Mucosa of descending colon (tissue), 3 donors: ENCODE measurements at places on chromosomes 2 and 18.

DNA sequence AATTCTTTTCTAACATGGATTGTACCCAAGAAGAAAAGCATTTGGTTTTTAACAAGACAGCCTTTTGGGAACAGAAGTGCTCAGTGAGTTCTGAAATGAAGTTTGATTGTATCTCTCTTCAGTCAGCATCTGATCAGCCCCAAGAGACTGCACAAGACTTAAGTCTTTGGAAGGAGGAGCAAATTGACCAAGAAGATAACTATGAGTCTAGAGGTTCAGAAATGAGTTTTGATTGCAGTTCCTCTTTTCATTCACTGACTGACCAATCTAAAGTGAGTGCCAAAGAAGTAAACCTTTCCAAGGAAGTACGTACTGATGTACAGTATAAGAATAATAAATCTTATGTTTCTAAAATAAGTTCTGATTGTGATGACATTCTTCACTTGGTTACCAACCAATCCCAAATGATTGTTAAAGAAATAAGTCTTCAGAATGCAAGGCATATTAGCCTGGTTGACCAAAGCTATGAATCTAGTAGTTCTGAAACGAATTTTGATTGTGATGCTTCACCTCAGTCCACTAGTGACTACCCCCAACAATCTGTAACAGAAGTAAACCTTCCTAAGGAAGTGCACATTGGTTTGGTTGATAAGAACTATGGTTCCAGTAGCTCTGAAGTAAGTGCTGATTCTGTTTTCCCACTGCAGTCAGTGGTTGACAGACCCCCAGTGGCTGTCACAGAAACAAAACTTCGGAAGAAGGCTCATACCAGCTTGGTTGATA is 31.2 kb downstream of the ZDBF2 start:
- no peak for DNase-seq

- DNase-seq: no peak
Observed at GRCh38 chr18:23108496-23108895, 26.8 kb upstream of the CABLES1 start.

DNA sequence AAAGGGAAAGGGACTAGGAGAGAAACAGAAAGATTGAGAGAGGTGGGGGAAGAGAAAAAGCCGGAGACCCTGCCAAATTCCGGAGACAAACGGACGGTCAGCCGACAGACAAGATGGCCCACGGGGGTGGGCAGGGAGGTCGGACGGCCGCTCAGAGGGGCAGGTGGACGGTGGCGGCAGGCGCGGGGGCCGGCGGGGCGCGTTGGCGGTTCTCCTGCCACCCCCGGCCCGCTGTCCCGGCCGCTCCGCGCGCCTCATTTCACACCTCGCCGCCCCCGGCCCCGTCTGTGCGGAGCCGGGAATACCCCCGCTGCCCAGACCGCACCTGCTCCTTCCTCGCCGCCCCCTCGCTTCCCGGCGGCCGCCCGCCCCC is 935 bp downstream of the SLC30A3 start:
- DNase-seq: no peak

GRCh38 chr2:14632133-14632936 is at the start of gene LRATD1:
TSS of gene LRATD1 (plus strand) at chr2:14632717. CDS start at chr2:14633980, 1,263 bp downstream.
- peak; percentile 94 for DNase-seq

GRCh38 chr2:151114874-151115273 is 146.8 kb downstream of the RBM43 start:
- DNase-seq: no peak

DNA sequence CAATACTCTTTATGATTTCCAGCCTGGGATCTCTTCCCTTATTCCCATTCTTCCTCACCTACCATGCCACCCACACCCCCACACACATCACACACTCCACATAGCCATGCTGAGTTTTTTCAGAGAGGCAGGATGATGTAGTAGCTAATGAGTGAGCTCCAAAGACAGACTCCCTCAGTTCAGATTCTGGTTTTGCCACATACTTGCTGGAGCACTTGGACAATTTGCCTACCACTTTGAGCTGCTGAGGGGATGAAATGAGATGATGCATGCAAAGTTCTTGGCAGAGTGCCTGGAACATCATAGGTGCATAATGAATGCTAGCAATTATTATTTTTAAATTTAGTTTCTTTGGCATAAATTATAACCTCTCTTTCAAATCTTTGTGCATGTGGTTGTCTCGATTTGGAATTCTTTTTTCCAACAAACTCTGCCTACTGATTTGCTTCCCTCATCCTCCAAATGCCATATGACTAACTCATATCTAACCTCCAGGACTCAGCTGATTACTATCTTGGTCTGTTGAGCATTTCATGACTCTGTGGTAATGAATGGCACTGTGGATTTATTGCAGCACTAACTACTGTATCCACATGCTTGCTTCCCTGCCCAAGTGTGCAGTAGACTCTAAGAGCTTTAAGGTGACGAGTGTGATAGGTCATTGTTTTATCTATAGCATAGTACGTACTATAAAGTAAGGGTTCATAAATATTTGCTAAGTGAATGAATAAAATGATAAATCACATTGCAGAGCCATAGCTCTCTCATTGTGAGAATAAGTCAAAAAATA is 99.1 kb downstream of the TACR1 start:
- no peak for DNase-seq

DNA sequence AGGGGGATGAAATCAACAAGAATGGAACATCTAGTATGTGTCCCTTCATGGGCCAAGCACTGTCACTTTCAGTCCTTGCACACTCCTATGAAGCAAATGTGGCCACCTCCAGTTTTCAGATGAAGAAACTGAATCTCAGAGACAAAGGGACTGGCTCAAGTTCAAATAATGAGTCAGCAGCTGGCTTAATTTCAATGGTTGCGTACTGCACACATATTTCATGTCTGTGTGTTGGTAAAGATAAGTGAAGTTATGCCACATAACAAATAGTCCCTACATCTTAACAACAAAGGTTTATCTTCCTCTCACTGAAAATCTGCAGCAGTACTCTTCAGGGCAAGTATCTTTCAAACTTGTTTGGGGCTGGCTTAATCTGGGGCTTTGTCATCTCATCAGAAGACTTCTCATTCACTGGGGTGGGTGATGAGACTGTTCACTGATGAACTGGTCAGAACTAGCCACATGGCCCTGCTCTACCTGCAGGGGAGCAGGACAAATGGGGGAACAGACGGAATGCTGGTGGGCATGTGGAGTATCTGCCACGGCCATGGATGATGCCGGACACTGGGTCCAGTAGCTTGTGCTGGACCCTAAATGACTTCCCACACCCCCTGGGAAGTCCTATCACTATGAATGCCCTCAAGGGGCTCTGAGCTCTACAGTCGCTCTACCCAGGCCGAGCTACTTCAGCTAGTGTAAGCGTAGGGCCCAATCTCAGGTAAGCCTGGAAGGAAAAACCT is 263.2 kb downstream of the CYP26B1 start:
- DNase-seq: no peak

- no peak for DNase-seq
Observed at GRCh38 chr2:144461308-144461766, 58.6 kb downstream of the ZEB2 start.

GRCh38 chr2:80889009-80889408 is 584.5 kb upstream of the LRRTM1 start:
- DNase-seq: no peak

DNA sequence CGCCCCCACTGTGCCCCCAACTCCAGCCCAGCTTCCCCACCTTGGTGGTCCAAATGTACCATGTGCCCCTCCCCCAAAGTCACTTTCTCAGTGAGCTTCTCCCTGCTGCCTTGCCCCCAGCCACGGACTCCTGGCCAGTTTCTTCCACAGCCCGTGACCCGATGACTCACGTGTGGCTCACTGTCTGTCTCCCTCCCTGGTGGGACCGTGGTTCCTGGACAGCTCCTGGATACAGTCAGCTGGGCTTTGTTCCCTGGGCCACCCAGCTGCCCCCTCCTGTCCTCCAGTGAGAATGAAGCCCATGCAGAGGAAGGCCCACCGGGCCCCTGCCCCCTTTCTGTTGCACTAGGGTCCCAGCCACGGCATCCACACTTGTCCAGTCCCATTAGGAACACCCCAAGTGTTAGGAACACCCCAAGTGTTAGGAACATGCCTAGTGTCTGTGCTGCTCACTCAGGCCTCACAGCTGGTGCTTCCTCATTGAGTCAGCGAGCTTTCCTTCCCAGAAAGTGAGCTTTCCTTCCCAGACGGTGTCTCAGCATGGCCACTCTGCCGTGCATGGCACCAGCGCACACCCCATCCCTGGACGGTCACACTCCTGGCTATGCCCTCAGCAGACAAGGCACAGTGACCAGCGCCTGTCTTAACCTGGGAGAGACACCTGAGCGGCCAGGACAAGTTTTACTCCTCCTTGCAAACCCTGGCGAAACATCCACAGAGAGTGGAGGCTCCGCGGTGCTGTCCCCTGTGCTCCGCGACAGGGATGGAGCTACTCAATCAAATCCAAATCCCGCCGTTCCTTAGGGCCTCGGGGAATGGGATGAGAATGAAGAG is 44.8 kb upstream of the CTDP1 start:
- DNase-seq: no peak

DNA sequence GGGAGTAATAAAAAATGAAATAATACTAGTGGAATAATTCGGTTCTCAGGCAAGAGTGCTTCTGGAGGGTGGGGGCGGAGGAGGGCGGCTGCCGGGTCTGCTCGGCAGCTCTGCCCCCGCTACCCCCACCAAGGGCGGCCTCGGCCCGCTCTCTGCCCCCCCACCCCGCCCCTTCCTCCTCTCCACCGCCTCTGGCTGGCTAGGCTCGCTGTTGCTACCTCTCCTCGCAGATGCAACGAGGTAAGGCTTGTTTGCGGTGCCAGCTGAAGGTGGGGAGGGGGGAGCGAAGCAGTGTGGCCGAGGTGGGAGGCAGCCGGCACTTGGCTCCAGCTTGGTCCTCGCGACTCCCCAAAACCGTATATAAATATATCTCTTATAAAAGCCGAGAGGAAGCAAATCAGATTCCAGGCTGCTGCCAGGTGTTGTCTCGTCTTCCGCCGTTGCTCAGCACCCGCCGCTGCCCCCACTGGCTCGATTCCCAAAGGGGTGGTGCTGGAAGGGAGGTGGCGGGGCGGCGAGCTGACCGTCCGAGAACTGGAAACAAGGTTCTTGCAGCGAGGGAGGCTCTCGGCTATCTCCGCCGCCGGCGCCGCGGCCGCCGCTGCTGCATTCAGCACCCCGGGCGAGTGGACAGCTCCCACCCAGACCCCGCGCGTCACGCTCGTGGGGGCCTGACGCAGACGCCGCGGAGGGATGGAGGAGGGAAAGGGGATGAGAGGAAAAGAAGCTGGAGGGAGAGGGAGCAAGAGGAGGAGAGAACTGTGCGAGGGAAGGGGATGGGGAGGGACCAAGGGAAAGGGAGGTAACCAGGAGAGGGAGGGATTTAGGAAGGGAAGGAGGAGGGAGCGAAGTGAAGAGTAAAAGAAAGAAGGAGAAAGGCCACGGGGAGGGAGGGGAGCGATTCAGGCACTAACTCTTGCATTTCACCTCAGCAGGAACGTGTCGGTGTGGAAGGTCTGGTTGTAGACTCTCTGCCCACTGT is at the start of gene MARCHF4:
Gene MARCHF4, minus strand, starts transcription at position 763 of the 982 bp plus-strand sequence. CDS start 2,223 bp downstream, outside the sequence.
- DNase-seq: peak; percentile 53

DNA sequence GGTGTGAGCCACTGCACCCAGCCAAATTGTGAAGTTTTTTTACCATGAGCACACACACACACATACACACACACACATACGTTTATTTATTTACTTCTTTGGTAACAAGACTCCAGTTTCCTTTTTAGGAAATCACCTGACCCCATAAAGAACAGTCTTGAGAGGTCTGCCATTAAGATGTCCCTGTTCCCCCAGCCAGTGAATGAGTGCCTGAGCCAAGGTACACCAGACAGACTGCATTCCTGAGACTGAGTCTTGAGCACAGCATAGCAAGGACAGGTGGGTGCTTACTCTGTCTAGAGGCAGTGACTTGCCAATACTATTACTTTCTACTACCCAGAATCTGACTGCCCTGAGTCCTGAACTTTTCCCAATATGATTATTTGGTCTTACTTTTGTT is 167.2 kb upstream of the SATB2 start:
- DNase-seq: no peak

GRCh38 chr2:161199912-161200701 is 39.9 kb downstream of the TANK start:
- DNase-seq: no peak

DNA sequence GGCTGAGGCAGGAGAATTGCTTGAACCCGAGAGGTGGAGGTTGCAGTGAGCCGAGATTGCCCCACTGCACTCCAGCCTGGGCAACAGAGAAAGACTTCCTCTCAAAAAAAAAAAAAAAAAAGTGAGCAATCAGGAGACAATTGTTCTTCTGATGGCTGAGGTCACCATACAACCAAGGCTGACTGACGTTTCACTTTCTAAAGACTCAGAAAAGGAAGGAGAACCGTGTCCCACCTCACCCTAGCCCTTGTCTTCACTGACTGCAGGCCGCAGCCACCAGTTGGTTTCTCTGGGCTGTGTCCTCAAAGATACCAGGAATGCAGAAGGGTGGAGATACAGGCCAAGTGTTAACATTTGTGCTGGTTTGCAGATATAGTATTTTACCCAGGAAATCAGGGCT is 7.7 kb upstream of the SLC35F6 start:
- DNase-seq: no peak

DNA sequence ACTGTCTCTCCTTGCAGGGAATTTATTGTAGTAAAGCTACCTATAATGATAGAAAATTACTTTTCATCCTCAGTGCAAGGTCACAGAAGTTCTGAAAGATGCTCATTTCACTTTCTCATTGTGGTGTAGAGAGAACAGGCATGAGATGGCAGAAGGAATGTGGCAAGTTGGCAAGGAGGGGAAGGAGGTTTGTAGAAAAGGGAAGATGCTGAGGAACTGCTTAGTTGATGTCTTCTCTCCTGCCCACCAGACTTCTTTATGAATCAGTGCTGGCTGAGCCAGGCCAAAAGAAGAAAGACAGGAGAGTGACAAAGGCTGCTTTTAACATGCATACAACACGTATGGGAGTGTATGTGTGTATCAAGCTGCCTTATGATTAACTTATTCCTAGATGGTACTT is 164.4 kb downstream of the PRPF40A start:
- no peak for DNase-seq

DNA sequence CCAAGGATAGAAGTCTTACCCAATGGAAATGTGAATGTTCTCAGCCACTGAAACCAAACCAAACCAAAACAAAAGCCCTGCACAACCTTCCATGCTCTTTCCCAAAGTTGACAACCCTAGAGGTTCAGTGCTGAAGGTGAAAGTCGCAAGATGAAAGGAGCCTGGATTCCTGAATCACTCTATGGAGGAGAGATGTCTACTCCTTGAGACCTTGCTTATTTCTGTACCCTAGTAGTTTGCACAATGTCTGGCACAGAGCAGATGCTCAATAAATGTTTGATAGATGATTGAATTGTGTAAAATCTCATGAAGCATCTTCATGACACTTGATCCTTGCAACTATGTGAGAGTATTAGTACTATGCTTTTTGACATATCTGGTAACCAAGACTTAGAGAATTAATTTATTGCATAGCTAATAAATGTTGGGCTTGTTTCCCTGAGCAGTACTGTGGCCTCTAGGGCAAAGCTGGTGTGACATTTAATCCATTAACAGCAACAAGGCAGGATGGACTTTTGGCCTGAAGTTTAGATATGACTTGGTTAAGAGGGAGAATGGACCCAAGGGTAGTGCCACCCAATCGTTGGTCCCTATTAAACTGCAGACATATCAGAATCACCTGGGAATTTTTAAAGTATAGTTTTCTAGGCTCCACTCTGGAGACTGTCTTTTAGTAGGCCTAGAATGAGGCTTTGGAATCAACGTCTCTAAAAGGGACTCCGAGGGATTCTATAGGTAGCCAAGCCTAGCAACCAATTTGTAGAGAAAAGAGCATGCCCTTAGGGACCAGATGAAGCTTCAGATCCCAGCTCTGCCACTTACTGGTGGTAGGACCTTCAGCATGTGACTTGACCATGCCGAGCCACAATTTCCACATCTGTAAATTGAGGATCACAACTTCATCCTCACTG is 145.9 kb downstream of the DDX1 start:
- no peak for DNase-seq

- DNase-seq: no peak
Observed at GRCh38 chr2:3008561-3008960, 369.1 kb downstream of the EIPR1 start.
